Mucosa of descending colon (tissue), 3 donors: ENCODE measurements at places on chromosomes 6 and 20.

DNA sequence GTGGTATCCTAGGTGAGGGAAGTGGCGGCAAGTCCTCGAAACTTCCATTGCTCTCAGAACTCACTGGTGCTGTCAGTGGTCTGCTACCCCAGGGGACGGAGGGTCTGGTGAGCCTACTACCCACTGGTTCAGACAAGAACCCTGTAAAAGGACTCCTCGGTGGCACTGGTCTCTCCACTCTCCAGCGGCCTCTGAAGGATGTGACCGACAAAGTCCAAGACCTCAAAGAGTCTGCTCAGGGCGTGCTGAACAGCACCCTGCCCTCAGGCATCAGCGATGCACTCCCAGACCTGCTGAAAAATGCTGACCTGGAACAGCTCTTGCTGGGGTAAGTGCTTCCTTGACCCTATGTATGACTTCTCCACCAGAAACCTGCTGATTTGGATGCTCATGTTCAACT is 51.8 kb downstream of the CDK5RAP1 start:
- DNase-seq: no peak

GRCh38 chr6:144127097-144127496 is 23.2 kb upstream of the STX11 start:
- no peak for DNase-seq

GRCh38 chr20:37315021-37315451 is 25.6 kb downstream of the MANBAL start:
- peak; percentile 62 for DNase-seq

DNA sequence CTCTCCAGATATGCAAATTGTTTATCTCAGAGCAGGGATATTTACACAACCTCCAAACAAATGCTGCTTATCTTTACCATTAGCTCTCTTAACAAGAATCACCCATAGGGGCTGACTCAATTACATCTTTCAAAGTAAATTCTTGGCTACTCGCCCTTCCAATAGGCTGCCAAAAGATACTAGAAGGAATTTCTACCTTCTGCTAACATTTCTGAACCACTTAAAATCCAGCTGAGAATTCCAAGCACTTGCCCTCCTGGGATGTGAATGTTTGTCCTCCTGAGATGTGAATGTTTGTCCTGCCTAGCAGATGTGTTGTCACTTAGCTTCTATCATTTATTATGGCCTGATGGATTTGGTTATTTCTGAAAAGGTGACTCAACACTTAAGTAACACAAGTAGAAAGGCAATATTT is 388.0 kb downstream of the GJA1 start:
- no peak for DNase-seq

GRCh38 chr20:17699931-17700351 is at the start of gene BANF2:
BANF2 (plus strand) TSS chr20:17699966; CDS start chr20:17725026, 25,060 bp downstream.
- DNase-seq: no peak

GRCh38 chr6:100084316-100084990 is 90.4 kb upstream of the MCHR2 start:
- no peak for DNase-seq

GRCh38 chr6:161393839-161394364 is 120.0 kb upstream of the AGPAT4 start:
- peak; percentile 74 for DNase-seq

GRCh38 chr6:111254004-111254778 is 166.9 kb downstream of the SLC16A10 start:
- no peak for DNase-seq

- no peak for DNase-seq
Measured at GRCh38 chr6:20778459-20778858, 244.2 kb downstream of the CDKAL1 start.

GRCh38 chr6:13648850-13649249 is 33.7 kb downstream of the NOL7 start:
- DNase-seq: no peak

DNA sequence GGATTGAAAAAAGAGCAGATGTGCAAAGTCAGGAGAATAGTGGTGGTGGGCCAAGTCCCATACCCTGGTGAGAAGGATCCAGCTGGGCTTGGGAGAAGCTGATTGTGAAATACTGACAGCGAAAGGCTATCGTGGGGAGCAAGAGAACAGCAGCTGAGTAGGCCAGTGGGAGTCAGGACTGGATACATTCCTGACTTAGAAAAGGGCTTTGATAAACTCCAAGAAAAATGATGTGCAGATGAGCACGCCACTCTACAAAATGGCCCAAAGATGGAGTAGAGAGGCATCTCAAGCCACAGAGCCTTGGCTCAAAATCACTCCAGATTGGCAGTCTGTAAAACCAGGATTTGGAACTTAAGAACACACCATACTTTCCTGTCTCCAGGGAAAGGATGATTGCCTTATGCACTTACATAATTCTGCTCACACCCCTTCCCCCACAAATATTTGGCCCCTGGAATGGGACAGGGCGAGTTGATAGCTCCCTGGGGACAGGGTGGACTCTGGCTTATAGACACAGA is 578.7 kb downstream of the MAFB start:
- DNase-seq: no peak

DNA sequence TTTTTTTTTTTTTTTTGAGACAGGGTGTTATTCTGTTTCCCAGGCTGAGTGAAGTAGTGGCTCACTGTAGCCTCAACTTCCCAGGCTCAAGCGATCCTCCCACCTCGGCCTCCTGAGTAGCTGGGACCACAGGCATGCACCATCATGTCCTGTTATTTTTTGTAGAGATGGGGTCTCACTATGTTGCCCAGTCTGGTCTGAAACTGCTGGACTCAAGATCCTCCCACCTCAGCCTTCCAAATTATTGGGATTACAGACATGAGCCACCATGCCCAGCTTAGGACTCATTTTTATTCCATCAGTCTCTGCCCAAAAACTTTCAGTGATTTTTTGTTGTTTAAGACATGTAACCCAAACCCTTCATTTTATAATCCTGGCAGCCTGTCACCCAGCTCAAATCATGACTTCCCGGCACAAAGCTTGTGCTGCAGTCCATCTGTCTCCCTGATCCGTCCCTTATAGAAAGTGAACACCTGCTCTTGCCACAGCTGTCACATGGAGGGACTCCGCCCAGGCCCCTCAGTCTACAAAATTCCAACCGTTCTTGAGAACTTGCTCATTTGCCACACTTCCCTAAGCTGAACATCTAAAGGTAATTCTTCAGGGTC is 183.9 kb upstream of the JARID2 start:
- DNase-seq: no peak

GRCh38 chr6:155108070-155108820 is 113.1 kb downstream of the TIAM2 start:
- DNase-seq: no peak

DNA sequence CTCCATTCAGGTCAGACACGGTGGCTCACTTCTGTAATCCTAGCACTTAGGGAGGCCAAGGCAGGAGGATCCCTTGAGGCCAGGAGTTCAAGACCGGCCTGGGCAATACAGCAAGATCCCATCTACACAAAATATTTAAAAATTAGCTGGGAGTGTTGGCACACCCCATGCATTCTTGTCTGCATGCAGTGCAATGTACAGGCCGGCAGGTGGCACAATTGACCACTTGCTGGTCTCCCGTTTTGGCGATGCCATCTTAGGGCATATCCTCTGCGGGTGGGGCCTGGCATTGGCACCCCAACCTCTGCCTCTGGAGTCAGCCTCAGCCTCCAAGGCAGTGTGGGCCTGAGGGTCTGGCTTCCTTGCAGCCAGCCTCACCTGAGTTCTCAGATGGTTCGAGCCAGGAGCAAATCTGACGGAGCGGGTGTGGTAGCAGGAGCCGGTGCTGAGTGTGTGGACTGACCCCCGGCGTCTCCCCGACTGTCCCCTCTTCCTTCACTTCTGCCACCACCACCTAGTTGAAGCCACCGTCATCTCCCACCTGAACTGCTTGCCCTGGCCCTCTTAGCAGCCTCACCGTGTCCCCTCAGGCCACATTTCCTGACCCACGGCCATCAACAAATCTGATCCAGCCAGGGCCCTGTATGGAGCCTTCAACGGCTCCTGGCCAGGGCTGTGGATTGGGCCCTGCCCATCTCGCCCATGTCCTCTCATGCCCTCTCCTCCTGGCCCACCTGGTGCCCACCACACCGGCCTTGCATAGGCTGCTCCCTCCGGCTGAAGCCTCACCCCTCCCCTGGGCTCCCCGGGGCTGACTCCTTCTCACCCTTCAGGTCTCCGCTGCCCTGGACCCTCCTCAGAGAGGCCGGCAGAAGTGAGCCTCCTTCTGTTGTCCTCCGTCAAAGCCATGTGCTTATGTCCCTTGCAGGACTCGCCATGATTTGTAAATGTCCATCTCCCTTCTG is 44.0 kb downstream of the EFCAB8 start:
- peak; percentile 62 for DNase-seq

- no peak for DNase-seq
Measured at GRCh38 chr20:25282034-25282781, 34.3 kb downstream of the PYGB start.

DNA sequence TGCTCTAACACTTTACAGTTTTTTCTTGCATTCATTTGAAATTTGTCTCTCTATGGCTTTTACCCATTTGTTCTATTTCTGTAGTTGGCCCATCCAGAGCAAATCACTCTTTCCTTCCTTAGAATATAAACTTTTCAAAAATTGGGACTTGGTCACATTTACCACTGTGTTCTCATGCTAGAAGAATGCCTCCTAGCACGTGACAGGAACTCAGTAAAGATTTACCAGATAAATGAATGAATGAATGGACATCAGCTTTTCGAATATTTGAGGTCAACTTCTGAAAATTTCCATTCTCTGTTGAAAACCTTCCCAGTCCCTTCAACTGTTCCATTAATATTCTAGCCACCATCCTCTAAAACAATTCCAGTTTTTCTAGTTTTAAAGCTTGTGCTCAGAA is 294.5 kb downstream of the CD83 start:
- no peak for DNase-seq

DNA sequence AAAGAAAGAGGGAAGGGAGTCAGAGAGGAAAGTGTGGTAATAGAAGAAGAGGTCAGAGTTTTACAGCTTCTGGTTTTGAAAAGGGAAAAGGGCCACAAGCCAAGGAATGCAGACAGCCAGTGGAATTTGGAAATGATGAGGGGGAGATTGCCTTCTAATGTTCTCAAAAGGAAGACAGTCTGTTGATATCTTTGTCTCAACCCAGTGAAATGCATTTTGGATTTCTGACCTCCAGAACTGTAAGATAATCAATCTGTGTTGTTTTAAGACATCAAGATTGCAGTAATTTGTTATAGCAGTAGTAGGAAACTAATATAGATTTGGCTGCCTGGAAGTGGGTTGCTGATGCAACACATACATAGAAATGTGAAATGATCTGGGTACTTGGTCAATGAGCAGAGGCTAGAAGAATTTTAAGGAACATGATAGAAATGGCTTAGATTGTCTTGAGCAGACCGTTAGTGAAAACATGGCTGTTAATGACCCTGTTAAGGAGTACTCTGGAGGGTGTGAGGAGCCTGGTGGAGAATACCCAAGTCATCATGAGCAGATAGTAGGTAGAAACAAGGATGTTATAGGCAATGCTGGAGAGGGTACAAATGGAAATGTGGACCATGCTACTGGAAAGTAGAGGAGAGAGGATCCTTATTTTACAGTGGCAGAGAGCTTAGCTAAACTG is 255.8 kb upstream of the RAB32 start:
- DNase-seq: no peak

DNA sequence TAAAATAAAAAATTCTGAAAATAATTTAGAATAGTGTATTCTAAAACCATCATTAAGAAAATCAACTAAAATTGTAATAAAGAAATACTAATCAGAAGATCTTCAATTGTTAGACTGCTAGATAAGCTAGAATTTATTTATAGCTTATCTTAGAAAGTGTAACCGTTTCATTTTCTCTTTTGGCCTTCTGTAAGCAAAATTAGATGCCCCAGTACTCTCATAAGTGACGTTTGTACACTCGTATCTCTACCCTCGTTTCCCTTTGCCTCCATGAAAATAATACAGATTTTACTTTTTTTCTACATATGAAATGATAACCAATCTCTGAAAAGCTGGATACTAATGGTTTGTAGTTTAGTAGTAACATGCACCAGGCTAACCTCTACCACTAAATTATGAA is 19.8 kb downstream of the DSE start:
- DNase-seq: no peak

GRCh38 chr6:7180751-7181150 is 73.0 kb downstream of the RREB1 start:
- DNase-seq: no peak

GRCh38 chr6:46606338-46606737 is 46.3 kb downstream of the CYP39A1 start:
- no peak for DNase-seq

DNA sequence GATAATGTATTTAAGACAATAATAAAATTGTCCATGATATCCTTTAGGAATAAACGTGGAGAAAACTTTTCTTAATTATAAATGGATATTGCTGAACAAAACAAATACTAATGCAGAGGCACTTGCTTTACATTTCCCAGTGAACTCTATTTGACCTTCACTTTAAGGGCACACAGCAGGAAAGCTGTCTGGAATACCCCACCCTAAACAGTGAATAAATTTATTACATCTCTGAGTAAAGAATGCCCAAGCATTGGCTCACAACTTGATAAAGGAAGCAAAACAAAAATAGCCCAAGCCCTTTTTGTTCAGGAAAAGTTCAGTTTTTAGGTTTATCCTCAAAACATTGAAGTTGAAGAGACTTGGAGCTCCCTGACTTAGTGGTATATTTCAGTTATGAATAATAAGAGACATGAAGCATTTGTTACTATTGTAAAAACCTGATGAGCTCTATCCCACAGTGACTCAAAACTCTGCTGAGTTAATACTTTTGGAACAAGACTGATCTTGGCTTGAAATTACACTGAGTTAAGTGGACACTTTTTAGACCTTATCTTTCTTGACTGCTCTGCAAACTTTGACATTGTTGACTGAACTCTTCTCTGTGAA is 353.9 kb downstream of the BCKDHB start:
- no peak for DNase-seq

GRCh38 chr20:11807054-11808048 is 110.3 kb upstream of the BTBD3 start:
- peak; percentile 4 for DNase-seq

DNA sequence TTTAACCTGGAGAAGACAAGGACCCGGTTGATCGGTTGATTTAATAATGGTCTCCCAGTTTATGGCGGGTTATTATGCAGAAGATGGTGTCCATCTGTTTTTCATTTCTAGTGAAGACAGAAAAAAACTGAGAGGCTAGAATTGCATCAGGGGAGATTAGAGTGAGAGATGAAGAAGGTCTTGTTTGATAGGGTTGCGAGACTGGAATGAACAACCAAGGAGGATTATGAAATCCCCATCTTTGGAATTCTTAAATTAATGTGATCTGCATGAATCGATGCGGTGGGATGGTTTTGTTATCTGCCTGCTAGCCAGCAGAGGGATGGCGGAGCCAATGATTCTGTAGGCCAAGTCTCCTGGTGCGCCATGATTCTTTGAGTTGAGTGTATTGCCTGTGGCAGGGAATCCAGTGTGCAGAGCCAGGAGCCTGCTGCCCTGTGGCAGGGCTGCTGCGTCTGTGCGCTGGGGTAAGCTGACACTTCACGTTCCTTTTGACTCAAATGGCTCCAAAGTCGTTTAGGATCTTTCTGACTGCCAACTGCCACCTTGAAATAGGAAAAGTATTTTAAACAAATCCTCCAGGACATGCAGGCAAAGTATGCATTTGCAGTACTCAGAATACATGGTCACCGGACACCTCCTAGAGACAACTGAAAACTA is 200.1 kb downstream of the CLIC5 start:
- no peak for DNase-seq
